ENCODE measurements at places on chromosomes 7 and 10.

DNA sequence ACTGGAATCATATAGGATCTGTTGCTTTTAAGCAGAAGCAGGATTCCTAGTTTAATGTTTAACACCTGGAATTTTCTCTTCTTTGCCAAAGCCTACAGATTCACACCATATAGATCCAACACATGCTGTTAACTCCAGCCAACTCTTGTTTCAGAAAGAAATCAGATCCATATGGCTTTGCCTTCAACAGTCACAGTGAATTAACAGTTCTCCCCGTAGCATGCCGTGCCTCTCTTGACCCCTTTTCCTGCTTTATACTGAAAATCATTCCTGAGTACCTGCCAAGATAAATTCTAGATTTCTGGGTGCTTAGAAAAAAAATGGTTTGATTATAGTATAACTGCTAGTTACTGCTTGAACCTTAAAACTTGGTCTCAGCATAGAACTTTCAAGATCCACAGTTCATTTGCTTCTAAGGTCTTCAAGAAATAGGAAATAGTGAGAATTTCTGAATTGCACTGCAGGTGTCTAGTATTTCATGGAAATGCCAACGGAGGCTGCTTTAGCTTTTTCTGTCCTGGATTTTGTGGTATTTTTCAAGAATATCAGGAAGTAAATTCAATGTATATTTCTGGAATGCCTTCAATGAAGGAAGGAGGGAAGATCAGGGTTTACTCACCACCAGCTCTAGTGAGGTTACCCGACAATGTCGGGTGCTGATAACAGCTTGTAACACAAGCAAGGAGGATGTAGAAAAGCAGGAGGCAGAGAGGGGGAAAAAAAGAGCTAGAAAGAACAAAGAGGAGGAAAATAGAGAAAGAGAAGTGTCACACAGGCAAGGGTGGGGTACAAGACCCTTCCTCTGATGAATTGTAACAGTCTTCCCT, 6.6 kb downstream of the AASS start:
- no peak for DNase-seq

DNA sequence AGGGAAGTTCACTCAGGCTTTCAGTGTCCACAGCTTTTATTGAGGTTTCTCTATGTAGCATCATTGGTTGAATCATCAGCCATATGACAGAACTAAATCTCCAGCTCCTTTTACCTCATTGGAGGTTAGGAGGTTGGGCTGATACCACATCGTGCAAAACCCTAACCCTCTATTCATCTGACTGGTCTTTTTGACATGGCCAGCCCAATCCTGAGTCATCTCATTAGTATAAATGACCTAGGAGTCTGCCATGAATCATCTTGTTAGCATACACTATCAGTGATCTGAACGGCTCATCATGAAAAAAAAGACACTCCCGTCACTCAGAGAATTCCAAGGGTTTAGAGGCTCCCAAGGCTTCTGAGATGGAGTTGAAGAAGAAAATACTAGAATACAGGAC, 669.8 kb upstream of the POT1 start:
- DNase-seq = no peak

GRCh38 chr10:34941471-34942357, 126.6 kb upstream of the PARD3 start:
- DNase-seq = no peak

DNA sequence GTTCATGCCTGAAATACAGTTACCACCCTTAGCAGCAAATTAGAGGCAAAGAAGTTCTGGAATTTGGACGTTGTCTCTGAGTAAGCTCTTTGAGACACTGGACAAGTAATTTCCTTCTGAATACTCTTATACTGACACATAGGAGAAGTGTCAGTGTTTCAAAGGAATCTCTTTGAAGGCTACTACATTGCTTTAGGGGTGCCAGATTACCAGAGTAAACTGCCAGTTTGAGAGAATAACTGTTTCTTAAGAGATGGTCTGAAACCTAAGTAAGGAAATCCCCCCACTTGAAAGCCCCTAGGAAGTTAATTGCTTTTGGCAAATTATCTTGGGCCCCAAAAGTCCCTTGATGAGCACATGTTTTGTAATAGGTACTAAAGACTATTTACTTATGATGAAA, 3.4 kb downstream of the FAS start:
- DNase-seq = no peak

- DNase-seq = no peak
Measured at GRCh38 chr7:14639801-14640200, 262.8 kb downstream of the DGKB start.

- DNase-seq = no peak
Measured at GRCh38 chr7:1651891-1652290, 18.2 kb upstream of the ELFN1 start.

DNA sequence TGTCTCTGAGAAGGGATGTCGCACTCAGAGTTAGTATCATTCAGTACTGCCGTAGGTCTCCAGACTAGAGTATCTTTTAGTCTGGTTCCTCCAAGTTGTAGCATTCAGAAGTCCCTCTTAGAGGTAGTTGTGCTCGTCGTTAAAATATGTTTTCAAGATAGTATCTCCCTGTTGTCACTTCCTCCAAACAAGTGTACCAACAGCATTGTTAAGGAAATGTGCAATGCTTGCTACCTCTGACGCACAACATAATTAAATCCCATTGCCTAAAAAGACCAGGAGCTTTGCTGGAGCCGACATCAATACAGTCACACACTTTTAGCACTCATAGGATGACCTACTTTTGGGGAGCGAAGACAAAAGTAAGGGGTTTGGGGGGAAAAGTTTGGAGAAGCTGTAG, 80.0 kb upstream of the STK17A start:
- DNase-seq = no peak

- no peak for DNase-seq
Measured at GRCh38 chr7:157719705-157720655, 383.2 kb downstream of the DNAJB6 start.

- DNase-seq = no peak
Measured at GRCh38 chr10:97764519-97764931, 7.3 kb downstream of the SFRP5 start.

- DNase-seq = no peak
Measured at GRCh38 chr10:33234831-33235237, 99.6 kb downstream of the NRP1 start.

GRCh38 chr7:8627325-8627724, 193.9 kb downstream of the NXPH1 start:
- DNase-seq = no peak

DNA sequence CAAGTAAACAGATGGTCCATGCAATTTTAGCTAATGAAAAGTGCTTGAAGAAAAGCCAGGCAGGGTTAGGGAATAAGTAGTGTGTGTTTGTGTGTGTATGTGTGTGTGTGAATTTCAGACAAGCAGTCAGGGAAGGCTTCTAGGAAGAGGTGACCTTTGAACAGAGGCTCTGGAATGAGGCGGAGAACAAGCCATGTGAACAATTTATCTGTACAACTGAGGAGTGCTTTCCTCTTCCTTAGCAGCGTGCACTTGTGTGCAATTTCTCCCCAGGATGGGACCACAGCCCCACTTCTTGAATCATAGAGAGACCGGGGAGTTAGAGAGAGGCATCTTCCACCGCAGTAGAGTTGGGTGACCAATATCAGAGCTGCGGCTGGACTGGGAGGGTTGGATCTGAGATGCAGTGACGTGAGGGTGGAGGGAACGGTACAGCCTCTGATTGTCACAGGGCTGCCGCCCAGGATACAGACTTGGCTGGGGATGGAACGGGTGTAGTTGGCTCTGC, 69.2 kb upstream of the FAM171A1 start:
- DNase-seq = no peak

DNA sequence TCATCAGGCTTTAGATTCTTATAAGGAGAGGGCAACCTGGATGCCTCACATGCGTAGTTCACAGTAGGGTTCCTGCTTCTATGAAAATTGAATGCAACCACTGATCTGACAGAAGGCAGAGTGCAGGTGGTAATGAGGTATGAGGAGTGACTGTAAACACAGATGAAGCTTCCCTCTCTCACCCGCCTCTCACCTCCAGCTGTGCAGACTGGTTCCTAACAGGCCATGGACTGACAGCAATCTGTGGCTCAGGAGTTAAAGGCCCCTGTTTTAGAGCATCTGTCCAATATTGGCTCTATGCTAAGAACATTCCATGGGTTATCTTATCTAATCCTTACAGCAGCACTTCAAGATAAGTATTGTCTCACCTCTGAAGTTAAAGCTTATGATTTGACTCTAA, 213.5 kb upstream of the NRP1 start:
- DNase-seq = no peak

GRCh38 chr10:103618575-103619423, 125.3 kb downstream of the NEURL1 start:
- no peak for DNase-seq

DNA sequence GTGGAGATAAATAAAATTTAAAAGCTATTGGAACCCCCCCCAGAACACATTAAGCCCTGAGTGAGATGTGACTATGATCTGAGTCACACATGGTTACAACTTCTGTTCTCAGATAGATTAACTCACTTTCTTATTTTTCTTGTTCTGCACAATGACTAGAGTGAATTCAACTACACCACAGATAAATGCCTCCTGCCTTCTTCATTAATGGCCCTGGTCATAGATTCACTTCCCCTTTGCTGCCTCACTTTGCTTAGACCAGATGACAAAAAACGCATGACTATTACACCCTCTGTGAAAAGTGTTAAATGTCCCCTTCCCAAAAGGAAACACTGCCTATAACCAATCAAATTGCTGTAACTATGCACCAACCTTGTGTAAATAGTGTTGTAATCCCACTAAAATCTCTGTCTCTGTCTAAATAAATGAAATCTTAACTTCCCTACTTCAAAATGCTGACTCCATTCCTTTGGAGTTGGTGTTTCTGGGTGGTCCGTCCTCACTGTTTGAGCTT, 49.4 kb downstream of the AKR1D1 start:
- DNase-seq = no peak

DNA sequence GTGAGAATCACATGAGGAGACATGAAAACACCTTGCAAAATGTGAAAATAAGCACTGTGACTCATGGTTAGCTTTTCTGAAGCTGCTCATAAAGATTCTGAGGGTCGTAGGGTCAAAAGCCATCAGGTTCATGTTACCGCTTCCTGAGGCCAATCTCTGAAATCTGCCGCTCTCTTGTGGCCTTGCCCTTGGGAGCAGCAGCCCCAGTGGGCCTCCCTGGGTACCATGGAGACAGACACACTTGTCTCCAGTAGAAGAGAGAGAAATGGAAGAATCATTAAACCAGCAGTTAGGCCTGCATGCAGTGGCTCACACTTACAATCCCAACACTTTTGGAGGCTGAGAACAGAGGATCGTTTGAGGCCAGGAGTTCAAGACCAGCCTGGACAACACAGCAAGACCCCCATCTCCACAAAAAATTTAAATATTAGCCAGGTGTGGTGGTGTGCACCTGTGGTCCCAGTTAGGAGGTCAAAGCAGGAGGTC, 42.8 kb downstream of the NIPSNAP2 start:
- no peak for DNase-seq

DNA sequence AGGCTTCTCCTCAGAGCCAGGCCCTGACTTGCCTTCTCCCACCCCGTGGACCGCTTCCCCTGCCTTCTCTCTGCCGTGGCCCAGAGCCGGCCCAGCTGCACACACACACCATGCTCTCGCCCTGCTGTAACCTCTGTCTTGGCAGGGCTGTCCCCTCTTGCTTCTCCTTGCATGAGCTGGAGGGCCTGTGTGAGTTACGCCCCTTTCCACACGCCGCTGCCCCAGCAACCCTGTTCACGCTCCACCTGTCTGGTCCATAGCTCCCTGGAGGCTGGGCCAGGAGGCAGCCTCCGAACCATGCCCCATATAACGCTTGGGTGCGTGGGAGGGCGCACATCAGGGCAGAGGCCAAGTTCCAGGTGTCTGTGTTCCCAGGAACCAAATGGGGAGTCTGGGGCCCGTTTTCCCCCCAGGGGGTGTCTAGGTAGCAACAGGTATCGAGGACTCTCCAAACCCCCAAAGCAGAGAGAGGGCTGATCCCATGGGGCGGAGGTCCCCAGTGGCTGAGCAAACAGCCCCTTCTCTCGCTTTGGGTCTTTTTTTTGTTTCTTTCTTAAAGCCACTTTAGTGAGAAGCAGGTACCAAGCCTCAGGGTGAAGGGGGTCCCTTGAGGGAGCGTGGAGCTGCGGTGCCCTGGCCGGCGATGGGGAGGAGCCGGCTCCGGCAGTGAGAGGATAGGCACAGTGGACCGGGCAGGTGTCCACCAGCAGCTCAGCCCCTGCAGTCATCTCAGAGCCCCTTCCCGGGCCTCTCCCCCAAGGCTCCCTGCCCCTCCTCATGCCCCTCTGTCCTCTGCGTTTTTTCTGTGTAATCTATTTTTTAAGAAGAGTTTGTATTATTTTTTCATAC, 38.0 kb downstream of the LIMK1 start:
- DNase-seq = no peak

DNA sequence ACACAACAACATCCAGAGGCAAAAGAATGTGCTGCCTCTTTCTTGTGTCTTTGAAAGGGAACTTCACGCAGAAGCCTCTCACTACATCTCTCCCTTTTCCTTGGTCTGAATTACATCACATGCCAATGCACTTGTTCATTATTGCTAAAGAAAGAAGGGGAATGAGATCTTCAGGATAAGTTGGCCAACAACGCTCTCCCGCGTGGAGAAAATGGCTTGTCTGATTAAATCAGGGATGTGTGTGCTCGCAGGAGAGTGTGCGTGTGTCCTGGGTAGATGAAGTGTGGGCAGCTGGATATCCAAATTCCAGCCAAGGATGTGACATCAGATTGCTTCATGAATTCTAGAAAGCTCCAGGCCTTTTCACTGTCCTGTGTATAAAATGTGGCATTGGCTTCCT, 541.6 kb upstream of the FZD8 start:
- DNase-seq = no peak

- DNase-seq = no peak
Measured at GRCh38 chr10:62666275-62666674, 138.2 kb upstream of the ADO start.

DNA sequence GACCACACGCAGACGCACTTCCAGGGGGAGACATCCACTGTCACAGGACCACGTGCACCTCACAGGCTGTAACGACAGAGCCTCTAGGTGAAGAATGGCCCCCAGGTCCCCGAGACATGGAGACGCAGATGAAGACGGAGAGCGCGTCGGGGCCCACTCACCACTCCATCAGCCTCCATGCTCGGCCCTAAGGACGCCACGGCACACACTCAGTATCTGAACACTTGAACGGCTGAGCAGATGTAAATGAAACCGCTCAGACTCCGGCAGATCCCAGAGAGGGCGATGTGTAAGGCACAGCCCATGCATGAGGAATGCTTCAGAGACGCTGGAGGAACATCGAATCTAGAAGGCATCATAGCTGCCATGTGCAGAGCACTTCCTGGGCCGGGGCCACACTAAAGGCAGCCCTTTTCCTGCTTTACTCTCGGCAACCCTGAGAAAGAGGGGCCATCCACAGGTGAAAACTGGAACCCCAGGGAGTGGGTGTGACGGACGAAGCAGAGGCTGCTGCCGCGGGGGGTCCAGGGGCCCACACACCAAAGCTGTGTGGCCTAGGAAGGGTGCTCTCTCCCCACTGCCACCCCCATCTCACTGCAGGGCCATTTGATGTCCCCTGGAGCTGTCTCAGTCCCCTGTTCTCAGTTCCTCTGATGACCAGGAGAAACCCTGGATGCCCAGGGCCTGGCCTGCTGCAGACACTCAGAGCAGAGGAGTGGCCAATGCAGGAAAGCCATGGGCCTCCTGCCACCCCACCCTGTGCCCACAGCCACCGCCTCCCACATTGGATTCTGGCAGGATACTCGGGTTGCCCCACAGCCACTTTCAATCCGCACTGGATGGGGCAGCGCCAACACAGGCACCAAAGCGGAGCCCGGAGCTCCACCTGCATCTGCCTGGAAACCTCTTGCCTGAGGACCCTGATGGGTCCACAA, 253.8 kb downstream of the MAD1L1 start:
- DNase-seq = no peak

- DNase-seq = no peak
Measured at GRCh38 chr10:107540981-107541380, 376.5 kb upstream of the SORCS1 start.
